ENCODE measurements at places on chromosomes 6 and 20. TPM values are rescaled to one million over a fixed set of nuclear protein-coding genes. Genes with fewer than 3 reads are reported as not detected.

DNA sequence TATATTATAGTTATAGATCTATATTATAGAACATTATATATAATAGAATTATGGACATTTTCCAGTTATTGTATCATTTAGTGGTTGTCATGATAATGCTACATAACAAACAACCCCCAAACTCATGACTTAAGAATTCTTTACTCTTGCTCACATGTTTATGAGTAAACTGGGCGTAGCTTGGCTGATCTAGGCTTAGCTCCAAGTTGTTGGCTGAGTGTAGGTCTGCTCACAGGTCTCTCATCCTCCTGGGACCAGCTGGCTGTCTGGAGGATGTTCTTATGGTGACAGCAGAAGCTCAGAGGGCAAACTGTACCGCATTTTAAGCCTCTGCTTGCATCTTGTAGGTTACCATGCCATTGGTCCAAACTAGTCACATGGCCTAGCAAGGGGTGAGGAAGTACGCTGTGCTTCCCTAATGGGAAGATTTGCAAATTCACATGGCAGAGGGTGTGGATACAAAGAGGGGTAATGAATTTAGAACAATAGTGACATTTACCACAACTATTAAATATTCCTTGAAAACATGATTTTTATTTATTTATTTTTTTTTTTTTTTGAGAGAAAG lies 34.2 kb downstream of the ARHGAP40 start:
- DNase-seq = no peak

DNA sequence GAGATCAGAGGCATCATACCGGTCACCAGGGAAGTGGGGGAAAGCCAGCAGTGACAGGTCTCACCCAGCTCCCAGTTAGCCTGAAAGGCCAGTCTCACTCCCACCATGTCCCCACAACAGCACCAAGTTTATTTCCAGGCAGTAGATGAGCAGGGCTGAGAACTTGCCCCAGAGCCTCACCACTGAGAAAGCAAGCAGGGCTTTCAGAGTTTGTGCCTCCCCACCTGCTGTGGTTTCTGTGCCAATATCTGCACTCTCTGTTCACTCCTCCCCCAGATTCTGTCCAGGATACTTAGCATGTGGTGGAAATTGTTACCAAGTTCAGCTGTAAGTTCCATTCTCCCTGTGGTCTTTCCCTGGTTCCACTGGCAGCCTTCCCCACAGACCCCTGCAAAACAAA lies 255.0 kb upstream of the HTR1E start:
- no peak for DNase-seq

- DNase-seq = no peak
Measured at GRCh38 chr6:15132854-15133670, 112.8 kb upstream of the JARID2 start.

DNA sequence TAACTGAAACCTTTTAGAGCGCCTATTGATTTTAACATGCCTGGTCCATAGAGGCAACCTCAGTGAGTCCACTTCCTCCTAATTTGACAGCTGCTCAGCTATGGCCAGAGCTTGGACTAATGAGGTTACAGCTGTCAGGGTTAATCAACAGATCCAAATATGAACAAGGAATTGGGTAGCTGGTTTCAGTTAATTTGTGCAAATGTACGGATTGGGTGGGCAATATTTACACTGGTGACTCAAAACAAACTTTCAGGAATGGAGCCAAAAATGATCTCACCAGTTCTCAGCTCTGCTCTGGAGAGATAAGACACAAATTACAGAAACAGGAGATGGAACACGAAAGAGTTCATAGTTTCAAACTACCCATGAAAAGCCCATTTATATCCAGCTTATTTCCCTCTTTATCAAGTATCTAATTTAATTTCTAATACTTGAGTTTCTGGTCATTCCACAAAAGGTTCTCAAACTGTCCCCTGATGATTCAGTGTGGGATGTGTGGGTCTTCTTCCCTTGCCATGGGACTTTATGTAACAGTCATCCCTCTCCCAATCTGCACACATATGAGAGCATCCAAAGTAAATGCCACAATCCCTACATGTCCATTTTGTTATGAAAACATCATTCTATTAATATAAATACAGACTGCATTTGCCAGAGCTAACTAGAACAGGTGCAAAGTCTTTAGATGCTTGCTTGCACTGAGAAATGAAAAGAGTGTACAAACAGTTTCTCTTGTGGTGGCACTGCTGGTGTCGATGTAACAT lies 149.9 kb downstream of the RPS12 start:
- no peak for DNase-seq

- DNase-seq = no peak
Measured at GRCh38 chr6:75673884-75674283, 72.2 kb downstream of the SENP6 start.

Gene NKX2-2
- polyA plus RNA-seq = not detected

Gene IBTK
- 46.5 TPM for polyA plus RNA-seq

Gene PDYN
- 0.22 TPM for polyA plus RNA-seq

GRCh38 chr6:13572951-13573654 lies 1.3 kb upstream of the SIRT5 start:
- no peak for DNase-seq

Gene ZNF311
- 6.6 TPM for polyA plus RNA-seq

- DNase-seq = no peak
Measured at GRCh38 chr6:162372106-162372505, 355.5 kb downstream of the PRKN start.

DNA sequence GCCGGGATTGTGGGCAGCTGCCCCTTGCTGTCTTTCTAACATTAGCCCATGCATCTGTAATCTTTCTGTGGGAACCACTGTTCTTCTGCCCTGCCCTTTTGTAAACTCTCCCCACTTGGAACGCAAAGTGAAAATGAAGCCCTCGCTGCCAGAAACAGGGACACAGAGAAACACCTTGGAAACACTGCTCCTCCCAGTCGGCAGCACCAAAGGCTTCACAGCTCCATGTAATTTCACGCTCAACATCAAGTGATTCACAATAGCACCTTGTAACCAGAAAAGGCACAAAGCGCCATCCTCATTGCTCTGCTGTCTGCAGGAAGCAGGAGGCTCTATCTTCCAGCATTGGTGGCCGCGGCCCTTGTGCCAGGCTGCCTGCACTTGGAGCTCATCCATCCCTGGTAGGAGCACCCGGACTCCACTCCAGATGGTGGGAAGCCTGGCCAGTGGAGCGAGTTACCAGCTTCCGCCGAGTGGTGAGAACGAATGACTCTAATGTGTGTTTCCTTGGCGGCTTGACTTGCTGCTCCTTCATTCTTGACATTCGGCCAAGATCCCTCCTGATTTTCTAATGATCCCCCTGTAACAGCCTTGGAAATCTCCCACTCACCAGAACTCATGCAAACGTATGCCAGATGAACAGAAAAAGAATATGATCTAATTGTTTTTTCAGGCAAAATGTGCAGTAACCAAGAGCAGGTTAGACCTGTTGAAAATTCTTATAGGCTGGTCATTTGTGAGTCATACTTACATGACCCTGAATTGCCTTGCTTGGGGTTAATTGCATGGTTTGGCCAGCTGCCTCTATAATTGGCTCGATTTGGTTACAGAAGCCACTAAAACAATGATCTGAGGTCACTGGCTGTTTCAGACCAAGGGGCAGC lies 169.1 kb upstream of the CDYL start:
- DNase-seq = no peak

- no peak for DNase-seq
Measured at GRCh38 chr20:24823989-24824693, 124.9 kb upstream of the CST7 start.

DNA sequence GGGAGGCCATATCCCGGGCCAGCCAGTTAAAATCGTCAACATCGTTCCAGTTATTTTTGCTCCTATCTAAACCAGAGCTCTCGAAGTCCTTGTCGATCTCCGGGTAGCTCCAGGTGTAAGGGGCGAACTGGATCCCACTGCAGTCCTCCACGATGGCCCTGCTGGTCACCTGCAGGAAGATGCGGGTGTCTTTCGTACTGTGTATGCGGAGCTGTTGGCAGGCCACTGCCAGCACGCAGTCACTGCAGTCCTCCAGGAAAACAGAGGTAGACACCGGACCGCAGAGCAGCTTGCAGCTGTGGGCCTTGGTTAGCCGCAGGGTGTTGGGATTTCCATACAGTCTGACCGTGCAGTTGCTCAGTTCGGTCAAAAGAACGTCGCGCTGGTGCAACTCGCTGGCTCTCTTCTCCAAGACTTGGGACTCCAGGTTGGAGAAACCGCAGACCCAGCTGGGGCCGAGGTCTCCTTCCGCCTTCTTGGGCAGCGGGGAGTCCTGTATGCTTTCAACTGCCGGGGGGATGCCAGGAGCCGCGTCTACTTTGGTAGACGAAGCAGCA lies 742 bp downstream of the TBCC start:
- no peak for DNase-seq

Gene TBXT
- 0.07 TPM for polyA plus RNA-seq

GRCh38 chr6:47403801-47404200 lies 73.8 kb upstream of the CD2AP start:
- no peak for DNase-seq
